ENCODE measurements at places on chromosomes 11 and 22. TPM values are rescaled to one million over a fixed set of nuclear protein-coding genes. Genes with fewer than 3 reads are reported as not detected.
A peak's percentile ranks its signal among the peaks of the same experiment; 100 is the strongest.

The ZBTB44 gene
- 28.3 TPM for total RNA-seq

GRCh38 chr11:128697645-128698174 lies 3.8 kb downstream of the FLI1 start:
- no peak for DNase-seq

GRCh38 chr11:108793138-108793537 lies 128.3 kb downstream of the DDX10 start:
- no peak for DNase-seq

DNA sequence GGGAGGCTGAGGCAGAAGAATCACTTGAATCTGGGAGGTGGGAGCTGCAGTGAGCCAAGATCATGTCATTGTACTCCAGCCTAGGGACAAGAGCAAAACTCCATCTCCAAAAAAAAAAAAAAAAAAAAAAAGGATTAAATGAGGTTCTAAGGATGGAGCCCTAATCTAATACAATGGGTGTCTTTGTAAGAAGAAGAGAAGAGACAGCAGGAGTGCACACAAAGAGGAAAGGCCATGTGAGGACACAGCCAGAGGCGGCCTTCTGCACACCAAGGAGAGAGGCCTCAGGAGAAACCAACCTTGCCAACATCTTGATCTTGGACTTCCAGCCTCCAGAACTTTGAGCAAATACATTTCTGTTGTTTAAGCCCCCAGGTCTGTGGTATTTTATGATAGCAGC lies 66.6 kb upstream of the CECR2 start:
- no peak for DNase-seq

DNA sequence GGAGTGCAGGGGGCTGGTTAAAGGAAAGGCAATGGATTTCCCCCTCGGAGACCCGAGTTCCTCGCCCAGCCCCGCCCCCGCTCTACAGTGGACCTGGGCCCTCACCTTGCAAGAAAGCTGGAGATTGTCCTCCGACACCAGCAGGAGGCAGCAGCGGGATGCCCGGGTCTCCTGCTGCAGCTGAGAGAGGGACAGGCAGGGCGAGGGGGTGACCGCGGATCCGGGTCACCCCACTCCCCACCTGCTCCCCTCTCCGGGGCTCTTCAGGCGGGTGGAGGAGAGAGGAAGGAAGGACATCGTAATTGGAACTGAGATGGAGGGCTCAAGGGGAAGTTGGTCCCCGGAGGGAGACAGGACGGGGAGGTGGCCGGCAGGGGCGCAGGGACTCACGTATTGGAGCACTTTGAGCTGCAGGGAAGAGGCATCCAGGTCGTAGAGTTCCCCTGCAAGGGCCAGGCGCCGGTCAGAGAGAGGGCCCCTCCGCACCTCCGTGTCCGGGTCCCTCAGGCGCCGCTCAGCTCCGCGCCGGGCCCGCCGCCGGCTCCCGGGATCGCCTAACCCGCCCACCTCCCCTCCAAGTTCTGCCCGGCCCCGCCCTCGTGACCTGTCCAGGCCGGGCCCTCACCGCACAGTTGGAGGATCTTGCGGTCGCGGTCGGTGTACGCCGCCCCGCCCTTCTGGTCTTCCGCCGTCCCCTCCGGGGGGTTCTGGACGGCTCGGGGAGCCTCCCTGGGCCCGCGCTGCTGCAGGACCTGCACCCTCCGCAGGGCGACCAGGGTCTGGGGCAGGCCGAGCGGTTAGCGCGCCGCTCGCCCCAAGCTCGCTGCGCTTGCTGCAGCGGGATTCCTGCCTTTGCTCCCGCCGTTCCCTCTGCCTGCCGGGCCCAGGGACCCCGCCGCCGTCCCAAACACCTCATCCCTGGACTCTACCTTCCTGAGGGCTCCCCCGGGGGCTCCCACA lies 84.1 kb downstream of the PDE2A start:
- DNase-seq: peak; percentile 34

DNA sequence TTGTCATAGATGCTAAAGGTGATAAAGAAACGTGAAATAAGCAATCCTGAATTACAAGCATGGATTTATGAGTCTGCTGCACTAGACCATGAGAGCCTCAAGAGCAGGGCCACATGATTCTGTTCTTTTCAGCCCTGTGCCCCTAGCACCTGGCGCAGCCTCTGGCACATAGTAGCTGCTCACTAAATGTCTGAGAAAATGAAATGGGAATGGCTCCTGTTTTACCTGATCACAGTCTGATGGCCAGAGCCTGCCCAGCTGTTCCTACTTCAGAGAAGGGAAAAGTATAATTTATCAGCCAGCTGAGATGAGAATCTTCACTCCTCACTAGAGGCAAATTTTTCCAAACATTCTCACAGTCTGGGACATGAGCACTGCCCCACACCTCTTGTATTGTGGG lies 10.7 kb upstream of the PKNOX2 start:
- no peak for DNase-seq
